ENCODE measurements at places on chromosomes 11 and 22.

DNA sequence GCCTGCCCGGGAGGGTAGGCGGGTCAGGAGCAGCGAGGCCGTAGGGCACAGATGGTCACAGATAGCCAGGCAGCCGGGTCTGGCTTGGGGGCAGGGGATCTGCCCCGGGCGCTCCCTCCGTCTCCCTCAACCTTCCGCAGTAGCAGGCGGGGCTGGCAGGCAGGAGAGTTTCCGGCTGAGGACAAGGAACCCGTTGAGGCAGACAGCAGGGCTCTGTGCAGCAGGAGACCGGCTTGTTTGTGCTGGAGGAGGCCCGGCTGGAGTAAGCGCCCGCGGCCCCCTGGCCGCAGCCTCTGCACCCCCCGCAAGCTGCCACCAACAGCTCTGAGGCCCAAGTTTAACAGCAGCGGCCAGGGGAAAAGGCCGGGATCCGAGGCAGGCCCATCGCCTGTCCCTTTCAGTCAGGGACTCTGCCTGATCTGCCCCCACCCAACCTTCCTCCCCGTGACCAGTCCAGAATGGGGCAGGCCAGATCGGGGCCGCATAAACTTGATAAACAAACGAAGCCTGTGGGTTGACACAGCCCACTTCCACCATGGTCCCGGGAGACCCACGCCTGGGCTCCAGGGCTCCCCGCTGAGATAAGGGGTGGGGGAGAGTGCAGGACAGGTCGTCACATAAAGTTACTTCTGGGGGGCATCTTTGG is 13.6 kb downstream of the SCARF2 start:
- DNase-seq, result no peak

DNA sequence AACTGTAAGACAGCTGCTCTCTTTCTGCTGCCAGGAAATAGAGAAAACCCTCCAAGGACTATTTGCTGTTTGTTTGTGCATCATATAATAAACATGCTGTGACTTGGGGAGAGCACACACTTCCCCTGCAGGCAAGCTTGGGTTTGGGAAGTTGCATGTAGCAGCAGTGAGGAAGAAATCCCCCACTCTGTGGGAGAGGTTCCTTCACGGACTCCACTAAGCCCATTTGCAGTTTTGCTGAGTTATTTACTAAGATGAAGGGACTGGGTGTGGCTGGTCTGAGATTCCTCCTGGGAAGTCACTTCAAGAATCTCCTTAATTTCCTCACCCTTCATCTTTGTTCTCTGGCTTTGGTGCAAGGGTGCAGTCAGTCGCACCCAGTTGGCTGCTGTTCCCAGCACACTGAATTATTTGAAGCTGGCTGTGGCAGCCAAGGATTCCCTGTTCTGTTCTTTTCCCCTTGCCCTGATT is 104.9 kb downstream of the ARFGAP2 start:
- DNase-seq, result no peak

GRCh38 chr11:62054081-62054480 is 69.7 kb upstream of the INCENP start:
- DNase-seq, result no peak

GRCh38 chr11:75836417-75836816 is 21.4 kb downstream of the UVRAG start:
- no peak for DNase-seq

GRCh38 chr22:37643225-37643847 is 3.9 kb downstream of the SH3BP1 start:
- DNase-seq, result no peak

- DNase-seq, result no peak
These were observed 25.2 kb downstream of the ALKBH3 start for GRCh38 chr11:43905813-43906241.

DNA sequence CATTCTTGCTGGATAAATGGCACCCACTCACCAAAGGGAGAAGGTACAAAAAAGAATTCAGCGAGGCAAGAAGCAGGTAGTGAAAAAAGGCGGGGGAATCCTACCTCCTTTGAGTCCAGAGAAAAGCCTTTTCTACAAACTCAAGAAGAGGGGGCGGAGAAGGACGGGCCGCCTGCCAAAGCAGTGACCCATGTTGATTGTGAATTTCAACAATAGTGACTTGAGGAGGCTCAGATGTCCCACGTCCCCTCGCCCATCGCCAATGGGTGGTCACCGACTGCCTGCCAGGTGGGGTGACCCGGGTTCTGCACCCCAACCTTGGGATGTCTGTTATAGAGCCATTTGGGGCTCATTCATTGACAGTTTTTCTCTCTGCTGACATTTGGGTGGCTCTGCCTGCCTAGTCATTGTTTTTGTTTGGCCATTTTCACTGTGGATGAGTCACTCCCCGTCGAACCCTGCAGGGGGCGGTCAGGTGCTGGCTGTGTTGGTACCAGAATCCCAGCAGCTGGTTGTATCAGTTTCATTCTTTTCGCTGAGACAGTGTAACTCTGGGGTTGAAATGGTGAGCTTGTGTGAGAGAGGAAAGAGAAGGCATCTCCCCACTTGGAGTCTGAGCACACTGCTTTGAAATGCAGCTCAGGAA is 163.4 kb upstream of the NCAM1 start:
- no peak for DNase-seq

DNA sequence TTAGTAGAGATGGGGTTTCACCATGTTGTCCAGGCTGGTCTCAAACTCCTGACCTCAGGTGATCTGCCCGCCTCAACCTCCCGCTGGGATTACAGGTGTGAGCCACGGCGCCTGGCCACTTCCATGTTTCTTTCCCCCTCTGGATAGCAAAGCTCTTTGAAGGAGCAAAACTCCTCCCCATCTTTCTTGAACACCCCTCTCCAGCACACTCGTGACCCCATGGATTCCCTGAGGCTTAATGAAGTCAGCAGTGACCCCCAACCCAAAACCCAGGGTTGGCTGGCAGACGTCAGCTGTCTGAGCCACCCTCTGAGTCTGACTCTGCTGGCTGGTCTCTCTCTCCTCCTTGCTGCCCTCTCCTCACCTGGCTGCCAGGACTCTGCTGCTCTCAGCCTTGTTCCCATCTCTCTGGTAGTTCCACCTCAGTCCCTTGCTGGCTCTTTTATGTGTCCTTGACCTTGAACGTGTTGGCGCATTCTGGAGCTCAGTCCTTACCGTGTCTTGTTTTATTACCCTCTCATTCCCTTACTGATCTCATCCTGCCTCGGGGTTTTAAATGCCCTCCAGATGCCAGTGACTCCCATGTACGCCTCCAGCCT is 44.5 kb downstream of the PARVG start:
- no peak for DNase-seq

GRCh38 chr11:88849368-88849767 is 216.4 kb downstream of the GRM5 start:
- DNase-seq, result peak; percentile 19

GRCh38 chr11:48163360-48164100 is 53.1 kb upstream of the OR4B1 start:
- DNase-seq, result no peak

- DNase-seq, result no peak
These were observed 9.3 kb downstream of the CXCR5 start for GRCh38 chr11:118892964-118893363.

GRCh38 chr22:44210722-44211121 is 30.0 kb downstream of the PARVG start:
- DNase-seq, result no peak

DNA sequence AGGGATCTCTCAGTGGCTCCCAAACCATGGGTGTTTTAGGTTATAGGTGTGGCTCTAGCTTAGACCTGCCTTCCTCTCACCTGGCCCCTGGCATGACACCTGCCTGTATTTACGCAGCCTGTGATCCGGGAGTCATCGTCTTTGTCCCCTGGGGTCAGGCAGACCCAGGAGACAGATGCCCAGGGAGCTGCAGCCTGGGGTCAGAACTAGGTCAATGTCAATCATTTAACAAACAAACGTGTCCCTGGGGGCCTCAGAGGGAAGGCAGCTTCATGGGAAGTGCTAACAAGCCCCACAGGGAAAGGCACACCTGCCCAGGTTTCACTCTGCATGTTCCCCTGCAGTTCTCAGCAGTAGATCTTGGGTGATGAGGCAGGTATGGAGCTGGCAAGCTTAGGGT is 12.0 kb downstream of the BACE1-AS start:
- DNase-seq, result no peak

- no peak for DNase-seq
These were observed 6.3 kb downstream of the CCDC34 start for GRCh38 chr11:27356624-27357222.

All from fibroblast of skin of left biceps (primary cell).